ENCODE measurements at places on chromosomes 7 and 10. TPM values are rescaled to one million over a fixed set of nuclear protein-coding genes. Genes with fewer than 3 reads are reported as not detected.

DNA sequence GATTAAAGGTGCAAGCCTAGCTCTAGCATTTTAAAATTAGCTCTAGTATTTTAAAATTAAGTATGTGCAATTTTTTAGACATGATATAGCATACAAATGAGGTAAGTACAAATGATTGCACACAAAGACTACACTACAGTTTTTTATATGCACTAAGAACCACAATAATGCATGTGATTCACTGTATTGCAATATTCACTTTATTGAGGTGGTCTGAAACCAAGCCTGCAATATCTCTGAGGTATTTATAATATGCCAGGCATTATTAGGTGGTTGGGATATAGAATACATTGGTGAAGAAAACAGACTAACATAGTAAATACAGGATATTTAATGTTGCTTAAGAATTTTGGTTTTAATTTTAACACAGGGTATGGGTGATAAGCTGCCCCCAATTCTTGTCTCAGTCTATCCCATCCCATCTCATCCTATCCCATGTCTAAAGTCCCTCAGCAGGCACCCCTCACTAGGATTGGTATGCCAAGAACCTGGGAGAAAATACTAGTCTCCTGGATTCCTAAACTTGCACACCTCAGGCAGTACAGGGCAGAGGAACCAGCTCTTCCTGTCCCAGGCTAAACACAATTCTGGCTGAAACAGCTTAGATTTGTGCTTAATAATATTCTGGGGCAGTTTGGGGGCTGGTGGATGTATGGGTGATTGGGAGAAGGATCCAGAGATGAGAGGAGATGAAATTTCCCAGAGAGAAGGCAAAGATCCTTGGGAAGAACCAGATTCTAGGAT lies 90.4 kb downstream of the HIPK2 start:
- DNase-seq = no peak

- no peak for DNase-seq
Measured at GRCh38 chr7:139189357-139189756, 41.7 kb upstream of the UBN2 start.

DNA sequence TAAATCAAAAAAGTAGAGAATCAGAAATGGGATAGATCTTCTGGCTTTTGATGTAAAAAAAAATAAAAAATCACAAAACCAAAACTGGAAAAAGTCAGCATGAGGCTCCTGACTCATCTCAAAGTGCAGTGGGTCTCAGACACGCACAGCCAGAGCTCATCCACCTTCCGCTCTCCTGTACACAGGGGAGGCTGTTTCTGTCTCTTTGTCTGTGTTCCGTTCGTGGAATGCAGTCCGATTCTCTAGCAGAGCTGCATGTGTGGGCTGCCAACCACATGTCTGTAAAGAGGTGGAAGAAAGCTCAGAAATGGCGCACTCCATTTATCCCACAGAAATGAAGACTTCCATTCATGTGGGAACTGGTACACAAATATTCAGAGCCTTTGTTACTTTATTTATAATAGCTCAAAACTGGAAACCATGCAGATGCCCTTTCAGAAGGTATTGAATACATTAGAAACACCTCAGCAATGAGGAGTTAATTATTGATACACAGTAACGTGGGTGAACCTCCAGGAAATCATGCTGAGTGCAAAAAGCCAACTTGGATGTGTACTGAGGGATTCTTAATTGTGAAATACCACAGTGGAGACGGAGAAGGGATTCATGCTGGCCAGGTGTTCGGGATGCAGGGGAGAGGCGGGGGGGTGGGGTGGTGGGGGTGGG lies 123.3 kb downstream of the TRRAP start:
- DNase-seq = no peak

DNA sequence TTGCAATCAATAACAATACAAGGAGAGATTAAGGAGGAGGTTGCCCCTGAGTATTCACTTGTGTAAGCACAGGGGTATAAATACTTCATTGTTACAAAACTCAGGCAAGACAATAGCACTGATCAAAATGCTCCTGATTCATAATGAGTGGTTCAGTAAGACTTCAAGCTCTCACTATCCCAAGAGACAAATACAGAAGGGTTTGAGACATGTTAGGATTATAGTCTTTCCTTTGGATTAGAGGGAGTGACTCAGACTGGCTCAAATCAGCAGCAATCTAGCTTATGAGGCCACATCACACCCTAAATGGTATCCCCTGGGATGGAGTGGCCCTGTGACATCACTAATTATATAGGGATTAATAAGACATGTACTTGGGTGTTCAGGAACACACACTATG lies 167.2 kb upstream of the HGF start:
- DNase-seq = no peak

DNA sequence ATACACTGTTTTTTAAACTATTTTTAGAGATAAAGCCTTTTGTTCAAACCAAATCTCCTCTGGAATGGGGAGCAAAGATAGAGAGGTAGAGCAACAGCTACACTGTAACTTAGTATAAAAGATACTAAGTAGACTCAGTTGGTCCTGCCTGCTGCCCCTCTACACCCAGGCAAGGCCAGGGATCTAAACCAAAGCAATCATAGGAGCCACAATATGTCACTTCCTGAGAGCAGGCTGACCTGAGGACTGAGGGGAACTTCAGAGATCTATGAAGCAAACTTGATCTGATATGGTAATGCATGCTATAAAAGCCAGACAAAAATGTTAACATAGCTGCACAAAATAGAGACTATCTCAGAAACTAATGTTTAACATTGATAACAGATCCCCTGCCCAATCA lies 7.0 kb upstream of the TRDMT1 start:
- no peak for DNase-seq

- no peak for DNase-seq
Measured at GRCh38 chr7:132518102-132518838, 58.0 kb downstream of the PLXNA4 start.

- no peak for DNase-seq
Measured at GRCh38 chr7:93622036-93623033, 47.8 kb upstream of the CALCR start.

- no peak for DNase-seq
Measured at GRCh38 chr7:40716052-40716451, 581.2 kb downstream of the SUGCT start.

DNA sequence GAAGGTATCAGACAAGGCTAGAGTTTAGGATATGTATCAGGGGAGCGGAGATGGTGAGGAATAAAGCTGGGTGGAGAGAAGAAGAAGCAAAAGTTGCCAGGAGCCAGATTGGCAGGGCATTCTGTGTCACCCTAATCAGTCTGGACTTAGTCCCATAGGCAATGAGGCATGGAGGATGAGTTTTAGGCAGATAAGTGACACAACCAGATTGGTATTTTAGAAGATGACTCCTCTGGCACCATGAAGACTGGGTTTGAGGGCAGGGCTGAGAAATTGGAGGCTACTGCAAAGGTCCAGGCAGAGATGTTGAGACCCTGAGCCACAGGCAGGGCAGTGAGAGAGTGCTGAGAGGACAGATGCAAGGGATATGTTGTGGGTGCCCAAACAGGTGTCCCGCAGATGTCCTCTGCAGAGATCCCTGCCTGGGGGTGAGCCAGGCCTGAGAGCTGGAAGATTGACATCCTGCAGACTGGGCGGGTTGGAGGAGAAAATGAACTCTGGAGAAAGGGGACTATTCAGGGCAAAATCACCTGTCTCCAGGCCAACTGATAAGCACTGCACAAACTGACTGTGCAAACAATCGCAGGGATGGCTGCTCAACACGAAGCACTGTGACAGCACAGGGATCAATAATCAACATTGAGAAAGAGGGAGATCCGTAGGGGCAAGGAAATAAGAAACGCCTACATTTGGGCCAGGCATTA lies 11.9 kb upstream of the HABP2 start:
- DNase-seq = no peak

- DNase-seq = peak; percentile 68
Measured at GRCh38 chr7:82443547-82444219, at the start of gene CACNA2D1. Gene CACNA2D1, minus strand, starts transcription at chr7:82443777.

DNA sequence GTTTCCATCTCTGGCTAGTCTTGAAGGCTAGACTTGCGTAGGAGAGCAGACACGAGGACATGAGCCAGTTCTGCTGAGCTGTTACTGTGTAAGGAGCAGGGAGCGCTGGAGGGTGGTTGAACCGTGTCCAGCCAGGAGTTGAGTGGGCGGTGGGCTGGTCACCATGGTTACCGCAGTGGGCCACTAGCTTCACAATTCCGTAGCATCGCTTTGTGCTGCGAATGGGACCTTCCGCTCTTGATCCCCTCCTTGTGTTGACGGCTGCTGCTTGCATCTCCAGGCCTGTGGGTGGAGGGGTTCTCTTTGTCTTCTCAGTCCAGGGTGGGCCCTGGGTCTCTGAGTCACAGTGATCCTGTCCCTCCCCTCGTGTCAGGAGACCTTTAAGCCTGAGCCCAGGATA lies 49.4 kb upstream of the OCM start:
- no peak for DNase-seq

GRCh38 chr7:131935180-131935579 lies 378.8 kb upstream of the PODXL start:
- DNase-seq = no peak

- no peak for DNase-seq
Measured at GRCh38 chr10:33136271-33136670, 178.2 kb upstream of the ITGB1 start.

Gene RET
- 1.5 TPM for total RNA-seq

Gene ANKRD30A
- not detected for total RNA-seq

Gene ZNRF2
- total RNA-seq = 50.3 TPM

Gene OR2A5
- total RNA-seq = not detected

Gene ASB10
- total RNA-seq = not detected

Gene AGAP5
- total RNA-seq = 9.8 TPM
